MM.1S (cell line): ENCODE measurements at places on chromosomes 12 and 14.

DNA sequence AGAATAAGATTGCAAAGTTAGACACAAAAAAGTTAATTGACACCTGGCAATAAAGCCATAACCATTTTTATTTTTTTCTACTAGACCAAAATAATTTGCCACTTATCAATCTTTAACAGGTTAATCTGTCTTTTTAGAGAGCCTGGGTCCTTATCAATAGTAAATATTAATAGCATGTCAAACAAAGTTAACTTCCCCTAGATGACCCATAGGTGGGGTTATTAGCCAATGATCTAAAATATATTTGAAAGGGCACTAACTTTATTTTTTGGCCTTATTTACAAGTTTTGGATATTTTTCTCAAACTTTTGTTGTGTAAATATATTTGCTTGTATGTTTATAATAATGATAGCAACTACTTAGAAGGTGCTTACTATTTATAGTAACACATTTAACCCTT, 3.9 kb downstream of the ANKRD33 start:
- DNase-seq: no peak

- no peak for DNase-seq
Measured at GRCh38 chr12:19437996-19438395, 1.3 kb upstream of the AEBP2 start.

- no peak for DNase-seq
Measured at GRCh38 chr14:72104011-72104613, 171.9 kb downstream of the RGS6 start.

DNA sequence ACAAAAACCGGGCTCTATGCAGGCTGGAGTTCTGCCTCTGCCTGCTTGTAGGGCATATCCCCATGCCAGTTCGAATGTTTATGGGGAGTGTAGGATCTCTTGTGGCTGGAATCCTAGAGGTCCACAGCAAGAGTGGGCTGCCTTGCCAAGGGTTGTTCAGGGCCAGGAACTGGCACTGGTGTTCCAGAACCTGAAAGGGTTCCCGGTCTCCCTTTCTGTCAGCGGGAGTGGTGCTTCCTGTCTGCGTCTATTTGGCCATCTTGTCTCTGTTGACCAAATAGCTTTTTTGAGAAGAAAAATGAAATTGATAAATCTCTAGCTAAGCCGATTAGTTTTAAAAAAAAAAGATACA, 17.8 kb downstream of the OLR1 start:
- DNase-seq: no peak

DNA sequence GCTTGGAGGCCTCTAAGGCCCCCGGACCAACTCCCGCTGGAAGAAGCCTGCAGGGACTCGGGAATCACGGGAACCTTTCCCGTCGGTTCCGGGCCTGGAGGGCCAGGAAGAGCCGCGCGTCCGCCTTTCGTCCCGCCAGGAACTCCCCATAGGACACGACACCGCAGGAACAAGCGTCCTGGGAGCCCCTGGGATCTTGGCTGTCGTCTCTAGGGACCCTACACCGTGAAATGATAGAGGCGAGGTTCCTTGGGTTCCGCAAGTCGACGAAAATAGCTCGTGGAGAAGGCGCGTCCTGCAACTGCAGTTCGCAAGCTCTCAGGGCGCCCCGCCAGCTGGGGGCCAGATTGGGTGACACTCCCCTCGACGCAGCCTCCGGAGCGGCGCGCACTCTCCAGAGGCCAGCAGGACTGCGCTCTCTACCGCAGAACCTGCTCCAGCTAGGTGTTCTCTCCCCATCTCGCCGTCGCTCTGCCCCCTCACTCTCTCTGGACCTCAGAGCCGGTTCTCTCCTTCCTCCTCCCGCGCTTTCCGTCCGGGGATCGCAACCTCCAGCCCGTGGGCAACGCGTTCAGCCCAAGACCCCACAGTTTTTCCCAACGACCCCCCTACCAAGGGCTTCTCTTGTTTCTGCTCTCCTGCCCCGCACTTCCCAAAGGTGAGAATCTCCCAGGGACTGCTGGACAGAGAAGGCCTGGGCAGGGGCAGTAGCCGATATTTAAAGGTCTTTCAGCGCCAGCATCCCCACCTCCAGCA, 776 bp downstream of the BMP4 start:
- no peak for DNase-seq

DNA sequence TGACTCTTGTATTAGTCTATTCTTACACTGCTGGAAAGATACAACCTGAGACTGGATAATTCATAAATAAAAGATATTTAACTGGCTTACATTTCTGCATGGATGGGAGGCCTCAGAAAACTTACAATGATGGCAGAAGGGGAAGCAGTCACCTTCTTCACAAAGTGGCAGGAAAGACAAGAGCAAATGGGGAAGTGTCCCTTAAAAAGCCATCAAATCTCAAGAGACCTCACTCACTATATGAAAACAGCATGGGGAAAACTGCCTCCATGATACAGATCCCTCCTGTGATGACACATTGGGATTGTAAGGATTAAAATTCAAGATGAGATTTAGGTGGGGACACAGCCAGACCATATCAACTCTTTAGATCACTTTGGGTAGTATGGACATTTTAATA, 83.7 kb downstream of the TMTC3 start:
- no peak for DNase-seq
